ENCODE measurements at places on chromosomes 16 and 17.

- no peak for DNase-seq
Measured at GRCh38 chr17:71019699-71020098, 850.4 kb downstream of the KCNJ2 start.

- no peak for DNase-seq
Measured at GRCh38 chr17:17740615-17741348, 59.5 kb downstream of the RAI1 start.

GRCh38 chr17:59699786-59700185, 7.4 kb downstream of the PTRH2 start:
- DNase-seq, result no peak

GRCh38 chr16:70726892-70727361, 41.1 kb upstream of the MTSS2 start:
- DNase-seq, result no peak

GRCh38 chr16:51949282-51949681, 597.7 kb downstream of the TOX3 start:
- DNase-seq, result no peak

GRCh38 chr17:44898768-44899073, 524 bp downstream of the EFTUD2 start:
- DNase-seq, result no peak

DNA sequence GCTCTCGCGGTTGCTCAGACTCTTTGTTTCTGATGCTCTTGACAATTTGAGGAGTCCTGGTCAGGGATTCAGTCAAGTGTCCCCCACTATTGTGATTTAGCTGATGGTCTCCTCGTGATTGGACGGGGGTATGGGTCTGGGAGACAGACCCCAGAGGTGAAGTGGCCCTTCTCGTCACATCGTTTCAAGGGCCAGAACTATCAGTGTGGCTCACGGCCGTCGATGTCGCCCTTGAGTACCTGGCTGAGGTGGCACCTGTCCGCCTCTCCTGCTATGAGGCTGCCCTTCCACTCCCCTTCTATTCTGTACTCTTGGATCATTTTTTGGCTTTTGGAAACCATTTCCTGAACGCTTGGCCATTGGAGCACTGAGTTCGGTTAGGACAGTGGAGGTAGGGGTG, 7.4 kb upstream of the MEAK7 start:
- DNase-seq, result no peak

GRCh38 chr17:4522661-4523060, 24.0 kb downstream of the SPNS2 start:
- no peak for DNase-seq

- DNase-seq, result peak; percentile 55
Measured at GRCh38 chr16:78122774-78123315, 23.4 kb downstream of the WWOX start.

DNA sequence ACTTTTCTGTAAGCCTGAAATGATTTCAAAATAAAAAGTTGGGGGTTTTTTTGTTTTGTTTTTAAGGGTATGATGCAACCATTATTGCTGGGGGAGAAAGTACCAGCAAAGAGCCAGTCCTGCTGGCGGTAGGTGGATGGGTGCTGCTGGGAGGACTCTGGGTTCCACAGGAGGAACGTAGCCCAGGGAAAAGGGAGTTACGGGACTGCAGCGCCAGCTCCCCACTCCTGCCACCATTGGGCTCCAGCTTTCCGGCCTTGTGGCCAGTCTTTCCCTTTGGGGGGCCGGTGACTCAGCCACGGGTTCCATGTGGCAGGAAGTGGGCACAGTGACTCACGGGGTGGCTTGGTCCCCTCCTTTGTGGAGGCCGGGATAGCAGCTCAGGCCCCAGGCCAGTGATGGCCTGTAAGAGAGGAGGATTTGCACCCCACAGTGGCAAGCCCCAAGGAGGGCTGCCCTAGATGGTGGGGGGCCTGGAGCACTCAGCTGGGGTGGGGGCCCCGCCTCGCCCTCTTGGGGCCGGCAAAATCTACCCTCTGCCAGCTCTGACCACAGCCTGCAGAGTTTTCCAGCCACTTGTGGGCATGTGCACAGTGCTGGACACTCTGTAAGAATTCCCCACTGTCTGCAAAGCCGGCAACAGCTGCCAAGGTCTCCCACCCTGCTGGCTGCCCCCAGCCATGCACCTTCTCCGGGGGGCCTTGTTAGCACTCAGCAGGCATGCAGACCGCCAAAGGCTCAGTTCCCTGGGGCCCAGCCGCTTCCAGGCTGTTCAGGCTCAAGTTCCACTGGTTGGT, 30.4 kb downstream of the SOCS3 start:
- no peak for DNase-seq

DNA sequence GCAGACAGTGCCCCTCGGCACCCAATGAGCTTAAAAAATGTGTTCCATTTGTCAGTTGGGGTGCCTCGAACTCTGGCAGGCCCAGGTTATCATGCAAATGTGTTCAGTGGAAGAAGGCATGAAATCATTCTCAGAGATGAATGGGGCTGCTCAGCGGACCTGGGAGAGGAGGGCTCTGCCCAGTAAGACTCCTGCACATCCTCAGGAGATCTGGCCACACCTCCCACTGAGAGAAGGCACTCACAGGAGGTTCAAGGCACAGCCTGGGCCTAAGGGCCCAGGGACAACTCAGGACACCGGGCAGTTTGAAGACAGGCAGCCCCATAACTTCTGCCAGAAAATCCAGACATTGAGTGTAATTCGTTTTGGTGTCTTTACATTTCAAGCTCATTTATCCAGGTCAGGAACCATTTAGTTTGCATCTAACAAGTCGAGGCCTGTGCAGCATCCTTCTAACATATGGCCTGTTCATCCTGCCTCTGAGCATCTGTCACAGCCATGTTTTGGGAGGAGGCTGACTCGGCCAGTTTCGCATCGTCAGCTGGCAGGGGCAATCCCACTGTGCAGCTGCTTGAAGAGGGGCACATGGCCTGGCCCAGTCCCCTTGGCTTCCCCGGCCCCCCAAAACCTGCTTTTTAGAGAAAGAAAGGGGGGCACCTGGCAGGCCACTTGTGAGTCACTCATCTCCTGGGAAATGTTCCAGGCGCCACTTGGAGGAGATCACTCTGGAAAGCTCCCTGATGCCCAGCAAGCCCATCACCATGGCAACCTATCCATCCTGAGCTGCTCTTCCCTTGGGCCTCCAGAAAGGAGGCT, 31.2 kb upstream of the BCAR1 start:
- no peak for DNase-seq

DNA sequence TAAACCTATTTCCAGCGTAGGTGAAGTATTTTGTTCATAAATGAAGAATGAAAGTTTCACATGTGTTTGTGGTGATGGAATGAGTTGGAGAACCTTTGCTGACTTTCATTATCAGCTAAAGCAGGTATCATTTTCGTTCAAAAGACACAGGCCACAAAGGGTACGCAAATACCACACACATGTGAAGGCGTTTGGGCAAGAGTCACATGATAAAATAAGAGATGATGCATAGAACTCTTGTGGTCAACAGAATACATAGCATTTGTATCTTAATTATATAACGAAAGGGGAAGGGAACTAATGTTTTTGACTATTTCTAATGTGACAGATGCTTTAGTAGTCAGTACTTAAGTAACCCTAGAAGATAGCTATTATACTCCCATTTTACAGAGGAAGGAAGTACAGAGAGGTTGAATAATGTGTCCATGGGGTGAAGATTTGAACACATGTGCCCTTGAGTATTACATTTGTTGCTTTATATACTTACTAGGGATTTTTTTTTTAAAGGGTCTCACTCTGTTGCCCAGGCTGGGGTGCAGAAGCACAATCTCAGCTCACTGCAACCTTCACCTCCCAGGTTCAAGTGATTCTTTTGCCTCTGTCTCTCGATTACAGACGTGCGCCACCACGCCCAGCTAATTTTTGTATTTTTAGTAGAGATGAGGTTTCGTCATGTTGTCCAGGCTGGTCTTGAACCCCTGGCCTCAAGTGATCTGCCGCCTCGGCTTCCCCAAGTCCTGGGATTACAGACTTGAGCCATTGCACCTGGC, 4.8 kb downstream of the RPA1 start:
- peak; percentile 19 for DNase-seq

DNA sequence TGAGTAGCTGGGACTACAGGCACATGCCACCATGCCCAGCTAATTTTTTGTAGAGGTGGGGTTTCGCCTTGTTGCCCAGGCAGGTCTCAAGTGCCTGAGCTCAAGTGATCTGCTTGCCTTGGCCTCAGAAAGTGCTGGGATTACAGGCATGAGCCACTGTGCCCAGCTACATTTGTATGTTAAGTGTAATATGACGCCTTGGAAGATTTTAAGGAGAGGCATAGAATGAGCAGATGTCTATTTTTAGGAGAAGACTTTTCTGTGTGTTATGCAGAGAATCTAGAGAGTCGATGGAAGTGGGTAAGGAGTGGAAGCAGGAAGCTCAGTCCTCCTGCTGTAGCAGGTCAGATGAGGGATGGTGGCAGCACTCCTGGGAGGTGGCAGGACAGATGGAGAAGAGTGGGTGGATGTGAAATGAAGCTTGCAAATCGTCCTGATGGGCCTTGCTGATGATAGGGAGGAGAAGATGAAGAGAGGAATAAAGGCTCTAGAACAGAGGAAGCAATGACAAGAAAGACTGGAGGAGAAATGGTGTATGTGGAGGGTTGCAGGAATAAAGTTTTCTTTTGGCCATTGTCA, 125.3 kb downstream of the SHISA6 start:
- DNase-seq, result no peak

DNA sequence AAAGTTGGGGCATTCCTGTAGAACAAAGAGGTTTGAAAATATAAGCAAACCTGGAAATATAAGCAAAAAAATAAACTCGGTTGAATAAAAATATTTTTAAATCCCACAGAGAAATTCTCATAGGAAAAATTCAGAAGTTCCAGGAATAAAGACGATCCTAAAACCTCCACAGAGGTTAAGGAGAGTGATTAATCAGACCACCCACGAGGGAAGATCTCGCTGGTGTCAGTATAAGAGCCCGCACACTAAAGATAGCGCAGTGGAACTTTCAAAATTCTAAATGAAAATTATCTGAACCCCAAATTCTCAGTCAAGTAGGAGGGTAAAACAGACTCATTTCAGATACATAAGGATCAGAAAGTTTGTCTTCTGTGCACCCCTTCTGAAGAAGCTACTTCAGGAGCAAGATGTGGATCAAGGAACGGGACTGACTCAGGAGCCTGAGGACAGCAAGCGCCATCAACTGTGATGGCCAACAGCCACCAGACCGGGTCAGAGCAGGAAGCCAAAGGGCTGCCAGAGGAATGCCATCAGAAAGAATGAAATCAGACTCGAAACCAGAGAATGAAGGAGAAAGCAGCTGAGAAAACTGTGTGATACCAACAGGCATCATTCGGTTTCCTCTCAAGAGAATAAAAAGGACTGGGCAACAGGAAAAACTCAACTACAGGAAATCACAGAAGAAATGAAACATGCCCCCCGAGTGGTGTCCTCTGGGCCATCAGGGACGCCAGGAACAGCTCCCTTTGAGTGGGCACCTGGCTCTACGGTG, 66.9 kb downstream of the CYTH1 start:
- no peak for DNase-seq

GRCh38 chr16:84455031-84455430, 49.4 kb downstream of the MEAK7 start:
- no peak for DNase-seq

- DNase-seq, result peak; percentile 77
Measured at GRCh38 chr17:82238472-82239201, 9.8 kb downstream of the SLC16A3 start.

DNA sequence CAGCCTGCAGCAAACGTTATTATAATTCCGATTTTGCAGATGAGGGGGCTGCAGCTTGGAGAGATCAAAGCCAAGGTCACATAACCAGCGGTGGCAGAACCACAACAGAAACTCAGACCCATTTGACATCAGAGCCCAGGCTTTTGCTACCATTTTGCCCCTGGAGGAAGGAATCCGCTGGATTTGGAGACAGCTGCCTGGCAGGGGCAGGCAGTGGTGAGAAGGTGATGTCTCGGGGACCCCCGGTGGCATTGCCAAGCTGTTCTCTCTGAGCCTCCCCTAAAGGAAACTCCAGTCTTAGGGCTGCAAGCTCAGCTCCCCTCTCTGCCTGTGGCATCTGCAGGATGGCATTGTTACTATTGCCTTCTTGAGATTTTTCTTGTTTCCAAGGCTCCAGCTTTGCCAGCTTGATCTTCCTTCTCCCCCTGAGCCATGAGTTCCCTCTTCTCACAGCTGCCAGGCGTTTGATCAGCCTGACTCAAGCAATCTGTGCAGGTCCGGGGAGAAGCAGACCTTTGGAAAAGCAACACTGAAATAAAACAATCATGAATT, 40.8 kb downstream of the AIPL1 start:
- DNase-seq, result no peak

GRCh38 chr17:33105911-33106310, 114.3 kb downstream of the SPACA3 start:
- DNase-seq, result no peak

- DNase-seq, result no peak
Measured at GRCh38 chr17:28293994-28294393, 25.0 kb upstream of the TMEM97 start.

- no peak for DNase-seq
Measured at GRCh38 chr16:28933171-28933570, 1.4 kb downstream of the CD19 start.

GRCh38 chr17:11330826-11331225, 89.8 kb downstream of the SHISA6 start:
- no peak for DNase-seq

DNA sequence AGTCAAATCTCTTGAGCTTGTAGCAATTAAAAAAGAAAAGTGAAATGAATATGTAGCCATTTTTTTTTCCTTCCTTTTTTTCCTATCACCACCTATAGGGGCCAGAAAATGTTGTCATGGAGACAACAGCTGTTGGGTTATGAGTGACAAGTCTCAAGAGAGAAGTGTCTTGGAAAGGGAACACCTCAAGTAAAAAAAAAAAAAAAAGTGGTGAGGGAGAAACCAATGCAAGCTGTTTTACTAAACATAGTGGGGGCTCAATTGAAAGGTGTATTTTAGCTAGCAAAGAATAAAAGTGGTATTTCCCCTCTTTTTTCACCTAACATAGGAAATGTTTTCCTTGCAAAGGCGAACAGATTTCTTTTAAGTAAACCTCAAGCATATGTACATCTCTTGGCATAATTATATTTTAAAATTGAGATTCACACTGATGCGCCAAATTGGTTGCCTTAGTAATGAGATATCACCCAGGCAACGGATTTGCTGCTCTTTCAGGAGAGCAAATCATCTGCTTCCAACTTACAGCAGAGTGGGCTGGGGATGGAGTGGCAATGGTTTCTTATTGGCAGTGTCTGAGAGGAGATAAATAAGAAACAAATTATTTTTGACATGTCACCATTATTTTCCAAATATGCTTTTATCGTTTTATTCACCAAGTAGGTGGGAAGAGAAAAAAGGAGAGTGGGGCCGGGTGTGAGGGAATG, 183.6 kb downstream of the MYO1D start:
- DNase-seq, result no peak

- no peak for DNase-seq
Measured at GRCh38 chr16:11400076-11400475, 54.8 kb downstream of the RMI2 start.

GRCh38 chr17:75181608-75182318, 996 bp downstream of the SUMO2 start:
- DNase-seq, result peak; percentile 44

DNA sequence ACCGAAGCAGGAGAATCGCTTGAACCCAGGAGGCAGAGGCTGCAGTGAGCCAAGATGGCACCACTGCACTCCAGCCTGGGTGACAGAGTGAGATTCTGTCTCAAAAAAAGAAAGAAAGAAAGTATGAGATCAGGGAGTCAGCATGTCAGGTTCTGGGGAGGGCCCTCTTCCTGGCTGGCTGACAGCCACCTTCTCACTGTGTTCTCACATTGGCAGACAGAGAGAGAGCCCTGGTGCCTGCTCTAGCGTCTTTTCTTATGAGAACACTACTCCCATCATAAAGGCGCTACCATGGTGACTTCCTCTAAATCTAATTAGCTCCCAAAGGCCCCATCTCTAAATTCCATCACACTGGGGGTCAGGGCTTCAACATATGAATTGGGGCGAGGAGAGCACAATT, 27.6 kb upstream of the RBBP6 start:
- no peak for DNase-seq

Measured in central memory CD4-positive, alpha-beta T cell (primary cell).